ENCODE measurements at places on chromosomes 6 and 20.

DNA sequence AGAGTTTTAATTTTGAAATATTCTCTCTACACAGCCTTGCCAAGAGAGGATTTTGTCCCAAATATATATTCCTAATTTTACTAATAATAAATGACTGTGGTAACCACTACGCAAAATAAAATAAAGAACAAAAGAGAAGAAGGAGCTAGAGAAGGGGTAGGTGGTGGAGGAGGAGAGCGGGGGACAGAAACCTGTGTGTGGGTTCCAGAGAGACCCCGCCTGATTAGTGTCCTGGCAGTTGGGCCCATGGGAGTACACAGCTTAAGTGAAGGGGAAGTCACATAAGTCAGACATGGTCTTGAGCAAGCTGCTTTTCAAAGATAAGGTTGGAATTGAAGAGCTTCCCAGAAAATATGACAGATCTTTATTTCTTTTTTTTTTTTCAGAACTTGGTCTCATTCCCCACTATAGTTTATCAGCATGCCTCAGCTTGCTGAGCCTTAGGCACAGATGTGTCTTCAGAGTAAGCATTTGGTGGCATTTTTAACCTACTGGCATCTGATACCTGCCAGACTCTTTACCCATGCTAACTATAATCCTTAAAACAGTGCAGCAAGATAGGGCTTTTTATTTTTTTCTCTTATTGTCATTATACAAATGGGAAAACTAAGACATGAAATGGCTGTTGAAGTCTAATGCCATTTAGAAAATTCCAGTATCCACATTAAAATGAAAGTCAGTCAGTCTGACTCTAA is 9.6 kb upstream of the RHAG start:
- no peak for DNase-seq

DNA sequence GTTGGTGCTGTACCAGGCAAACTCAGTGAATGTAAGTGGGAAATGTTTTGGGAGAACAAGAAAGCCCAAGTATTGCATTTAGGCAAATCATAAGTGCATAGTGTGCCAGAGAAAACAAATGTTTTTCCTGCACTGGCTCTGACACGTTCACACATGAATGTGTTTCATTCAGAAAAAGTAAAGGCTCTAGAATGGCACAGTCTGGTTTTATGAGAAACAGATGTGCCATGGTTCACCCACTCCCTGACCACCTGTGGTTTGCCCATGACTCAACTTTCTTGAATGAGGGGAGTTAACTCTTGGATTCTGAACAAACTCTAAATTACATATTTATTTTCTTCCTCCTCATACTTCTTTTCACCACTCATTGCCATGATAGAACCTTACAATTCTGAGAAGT is 126.9 kb downstream of the KCNQ5 start:
- no peak for DNase-seq

GRCh38 chr6:87001494-87001893 is 64.2 kb downstream of the HTR1E start:
- DNase-seq: no peak

DNA sequence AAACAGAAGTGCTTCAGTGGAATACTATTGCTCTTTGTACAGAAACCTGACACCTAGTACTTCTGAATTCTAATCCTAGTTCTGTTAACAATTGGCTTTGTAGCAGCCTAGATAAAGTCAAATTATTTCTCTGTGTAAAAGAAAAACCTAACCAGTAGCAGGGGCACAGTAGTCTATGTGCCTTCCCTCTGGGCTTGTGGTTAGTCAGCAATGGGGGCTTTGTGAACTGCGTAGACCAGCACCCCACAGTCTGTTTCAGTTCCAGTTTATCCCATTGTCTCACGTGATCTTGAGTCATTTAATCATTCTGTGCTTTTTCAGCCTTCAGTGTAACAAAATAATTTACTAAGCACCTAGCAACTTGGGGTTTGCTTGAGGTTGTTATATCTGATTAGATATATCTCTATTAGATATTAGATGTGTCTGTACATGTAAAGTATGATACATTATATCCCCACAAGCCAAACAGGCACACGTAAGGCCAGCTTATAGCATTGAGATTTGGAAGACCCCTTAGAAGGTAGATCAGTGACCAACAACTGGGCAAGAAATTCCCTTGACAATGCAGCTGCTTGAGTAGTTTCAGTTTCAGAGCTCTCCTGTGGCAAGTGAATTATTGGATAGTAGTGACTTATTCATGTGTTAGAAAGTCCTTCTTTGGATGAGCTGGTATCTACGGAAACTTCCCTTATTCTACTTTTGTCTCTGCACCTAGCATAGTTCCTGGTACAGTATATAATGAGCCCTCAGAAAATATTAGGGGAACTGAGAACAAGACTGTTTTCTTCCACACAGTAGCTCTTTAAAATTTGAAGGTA is 27.9 kb upstream of the CCR6 start:
- peak; percentile 8 for DNase-seq

GRCh38 chr6:55734256-55734655 is 141.1 kb downstream of the BMP5 start:
- DNase-seq: no peak

- DNase-seq: no peak
Measured at GRCh38 chr20:9235518-9235917, 166.6 kb downstream of the PLCB4 start.

- DNase-seq: no peak
Measured at GRCh38 chr6:90202156-90202555, 94.5 kb downstream of the BACH2 start.

- no peak for DNase-seq
Measured at GRCh38 chr6:106250953-106251352, 74.6 kb downstream of the ATG5 start.

GRCh38 chr20:20317195-20317594 is 50.7 kb upstream of the INSM1 start:
- DNase-seq: no peak

GRCh38 chr20:8602389-8603116 is 466.3 kb upstream of the PLCB4 start:
- no peak for DNase-seq

DNA sequence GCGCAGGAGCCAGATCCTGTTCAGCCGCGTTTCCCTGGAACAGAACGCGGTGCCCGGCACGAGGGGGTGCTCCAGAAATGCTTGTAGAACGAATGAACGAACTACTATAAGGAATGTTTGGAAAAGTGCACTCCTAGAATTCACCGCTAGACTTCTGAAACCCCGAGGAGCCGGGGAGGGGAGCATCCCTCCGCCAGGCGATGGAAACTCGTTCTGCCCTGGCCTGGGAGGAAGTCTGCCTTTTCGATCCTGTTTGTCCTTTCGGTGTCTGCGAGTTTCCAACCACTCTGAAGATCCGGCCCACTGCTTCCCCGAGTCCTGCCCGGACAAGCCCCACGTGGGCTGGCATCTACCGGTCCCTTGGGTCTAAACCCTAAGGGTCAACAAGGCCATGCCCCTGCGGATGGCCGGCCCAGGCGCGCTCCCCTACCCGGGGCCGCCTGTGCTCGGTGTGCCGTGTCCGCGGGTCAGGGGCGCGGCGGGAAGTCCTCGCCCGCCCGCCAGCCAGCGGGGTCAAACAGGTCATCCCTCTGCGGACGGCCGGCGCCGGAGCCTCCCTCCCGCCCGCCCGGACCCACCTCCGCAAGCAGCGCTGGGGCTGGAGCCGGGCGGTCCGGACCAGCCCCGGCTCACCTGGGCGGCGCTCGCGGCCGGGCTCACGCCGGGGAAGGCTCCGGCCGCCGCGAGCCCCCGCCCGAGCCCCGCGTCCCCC is 526 bp downstream of the SULF2 start:
- no peak for DNase-seq

GRCh38 chr20:32958574-32958973 is 45.7 kb downstream of the SUN5 start:
- no peak for DNase-seq

- no peak for DNase-seq
Measured at GRCh38 chr20:18265441-18265840, 22.9 kb upstream of the ZNF133 start.

DNA sequence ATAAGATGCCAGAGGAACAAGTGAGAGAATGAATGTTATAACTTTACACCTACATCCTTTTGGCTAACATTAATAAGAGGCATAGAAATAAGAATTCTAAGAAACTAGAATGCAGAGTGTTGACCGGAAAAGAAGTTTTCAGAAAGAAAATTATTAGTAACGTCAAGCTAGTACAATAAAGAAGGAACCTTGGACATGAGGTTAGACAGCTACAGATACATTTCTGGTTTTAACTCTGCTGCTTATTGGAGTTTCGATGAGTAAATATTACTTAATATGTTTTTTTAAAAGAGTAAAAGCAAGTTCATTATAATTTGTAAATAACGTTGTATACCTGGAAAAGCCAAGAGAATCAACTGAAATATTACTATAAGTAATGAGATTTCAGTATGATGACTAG is 22.7 kb downstream of the TAB2 start:
- no peak for DNase-seq

- no peak for DNase-seq
Measured at GRCh38 chr6:136408204-136408603, 118.6 kb upstream of the BCLAF1 start.

DNA sequence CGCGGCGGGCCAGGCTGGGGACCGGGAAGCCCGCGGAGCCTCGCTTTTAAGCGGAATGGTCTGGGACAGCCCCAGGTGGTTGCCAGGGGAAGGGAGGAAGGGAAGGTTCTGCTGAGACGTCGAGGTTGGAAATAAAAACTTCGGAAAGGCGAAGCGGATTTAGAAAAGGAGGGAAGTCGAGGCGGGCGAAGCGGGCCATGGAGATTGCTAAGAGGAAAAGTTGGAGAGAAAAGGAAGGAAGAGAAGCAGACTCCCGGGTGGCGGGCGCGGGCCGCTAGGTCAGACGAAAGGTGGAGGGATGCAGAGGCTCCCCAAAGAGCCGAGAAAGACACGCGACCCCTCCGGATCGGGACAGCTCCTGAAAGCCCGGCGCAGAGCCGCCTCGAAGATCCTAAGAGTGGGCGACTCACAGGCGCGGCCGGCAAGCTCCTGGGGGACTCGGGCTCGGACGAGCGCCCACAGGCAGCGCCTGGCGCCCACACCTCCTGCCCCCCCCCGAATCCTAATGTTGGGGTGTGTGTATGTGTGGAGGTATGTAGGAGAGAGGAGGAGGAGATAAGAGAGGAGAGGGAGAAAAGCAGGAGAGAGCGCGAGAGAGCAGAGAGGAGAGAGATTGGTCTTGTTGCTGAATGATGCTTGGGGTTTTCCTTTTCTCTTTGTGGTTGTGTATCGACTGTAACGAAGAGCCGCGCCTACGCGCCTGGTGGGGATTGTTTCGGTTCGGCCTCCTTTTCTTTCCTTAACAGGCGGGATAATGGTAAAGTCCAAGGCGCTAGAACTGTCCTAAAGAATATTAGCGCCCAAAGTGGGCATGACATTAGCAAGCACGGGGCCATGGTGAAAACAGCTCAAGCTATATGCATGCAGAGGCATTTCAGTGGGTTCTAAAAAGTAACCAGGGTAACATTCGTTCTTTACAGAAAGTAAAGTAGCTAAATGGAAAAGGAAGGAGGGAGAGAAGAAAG is 1.5 kb downstream of the TFAP2B start:
- DNase-seq: no peak

DNA sequence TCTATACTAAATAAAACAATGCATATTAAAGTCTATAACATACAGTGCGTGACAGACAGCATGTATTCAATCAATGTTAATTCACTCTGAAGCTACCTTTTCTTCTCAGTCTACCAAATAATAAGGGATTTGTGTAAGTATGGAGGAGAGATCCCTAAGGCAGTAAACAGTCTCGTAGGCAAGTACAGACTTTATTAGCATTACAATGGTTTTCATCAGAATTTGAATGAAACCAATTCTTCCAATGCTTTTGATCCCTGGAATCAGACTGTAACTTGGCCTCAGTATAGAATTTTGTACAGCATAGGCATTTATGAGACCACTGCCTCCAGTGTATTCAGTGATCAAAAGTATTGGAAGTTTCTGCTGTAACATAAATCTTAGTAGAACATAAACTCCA is 19.5 kb downstream of the LYRM4 start:
- DNase-seq: no peak

- no peak for DNase-seq
Measured at GRCh38 chr6:43396408-43397149, 27.1 kb upstream of the ZNF318 start.

- no peak for DNase-seq
Measured at GRCh38 chr20:39132511-39132910, 170.4 kb downstream of the DHX35 start.

GRCh38 chr20:43430265-43431133 is 27.2 kb upstream of the SRSF6 start:
- no peak for DNase-seq

DNA sequence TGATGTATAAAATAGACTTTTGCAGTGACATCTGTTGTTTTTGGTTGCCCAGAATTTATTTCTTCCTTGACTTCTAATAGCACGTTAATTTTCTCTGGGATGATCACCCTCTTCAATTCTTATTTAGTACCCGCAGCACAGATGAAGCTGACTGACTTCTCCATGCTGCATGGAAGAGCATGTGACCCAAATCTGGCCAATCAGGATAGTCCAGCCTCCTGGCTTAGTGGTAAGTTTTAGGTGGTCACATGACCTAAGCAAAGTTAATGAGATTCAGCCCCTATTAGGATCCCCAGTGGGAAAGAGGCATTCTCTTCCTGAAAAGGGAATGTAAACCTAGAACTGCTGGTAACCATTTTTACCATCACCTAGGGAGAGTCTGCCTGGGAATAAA is 13.8 kb upstream of the SIRT5 start:
- DNase-seq: no peak

GRCh38 chr20:44395461-44396340 is 40.2 kb downstream of the HNF4A start:
- DNase-seq: no peak

GRCh38 chr20:14989535-14990290 is 652.3 kb upstream of the FLRT3 start:
- no peak for DNase-seq

GRCh38 chr6:28648035-28648877 is 122.6 kb downstream of the GPX5 start:
- DNase-seq: no peak

DNA sequence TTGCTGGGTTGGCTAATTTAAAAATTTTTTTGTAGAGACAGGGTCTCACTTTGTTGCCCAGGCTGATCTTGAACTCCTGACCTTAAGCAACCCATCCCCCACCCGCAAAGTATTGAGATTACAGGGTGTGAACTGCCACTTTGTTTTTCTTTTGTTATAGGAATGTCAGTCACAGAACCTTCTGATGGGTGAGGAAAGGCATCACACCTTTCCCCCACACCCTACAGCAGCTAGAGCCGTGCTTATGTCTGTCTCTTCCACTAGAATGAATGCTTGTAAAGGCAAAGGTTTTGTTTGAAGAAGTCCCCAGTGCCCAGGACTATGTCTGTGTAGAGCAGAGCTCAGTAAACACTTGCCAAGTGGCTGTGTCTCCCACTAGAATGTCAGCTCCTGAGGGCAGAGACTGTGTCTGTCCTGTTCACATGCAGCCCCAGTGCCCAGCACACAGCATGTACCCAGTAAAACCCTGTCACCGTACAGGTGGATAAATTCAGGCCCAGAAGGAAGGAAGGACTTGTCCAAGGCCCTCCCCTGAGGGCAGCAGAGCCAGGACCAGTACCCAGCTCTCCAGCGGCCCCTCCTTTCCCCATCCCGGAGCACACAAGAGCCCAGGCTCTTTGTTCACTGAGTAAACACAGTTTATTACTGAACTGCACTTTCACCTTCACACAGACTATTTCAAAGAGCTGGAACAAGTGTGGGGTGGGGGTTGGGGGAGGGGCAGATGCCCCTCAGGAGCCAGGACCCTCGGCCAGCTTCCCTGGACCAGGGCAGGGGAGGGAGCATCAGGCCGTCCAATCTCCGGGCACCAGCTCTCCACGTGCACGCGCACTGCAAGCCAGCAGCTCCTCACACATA is 26.4 kb downstream of the COX4I2 start:
- DNase-seq: no peak

GRCh38 chr6:116370760-116371119 is at the start of gene DSE:
DSE (plus strand) TSS chr6:116370947; CDS start chr6:116399251, 28,304 bp downstream.
- peak; percentile 12 for DNase-seq

GRCh38 chr6:28794175-28795002 is 129.4 kb downstream of the TRIM27 start:
- DNase-seq: no peak
